Thoracic aorta (tissue), 2 donors: ENCODE measurements at places on chromosomes 4 and X.
A peak's percentile ranks its signal among the peaks of the same experiment; 100 is the strongest.

- no peaks in the 10 kb centered on the region for H3K4me1 ChIP-seq
- no peak for DNase-seq
- H3K27me3 ChIP-seq: no peaks in the 10 kb centered on the region
- no peak overlapping the region for H3K27ac ChIP-seq
These were observed 41.5 kb downstream of the TNIP3 start for GRCh38 chr4:121122661-121123060.

GRCh38 chrX:85114776-85115175 is 111.1 kb downstream of the APOOL start:
- H3K36me3 ChIP-seq: no peaks in the 10 kb centered on the region
- no peaks in the 10 kb centered on the region for H3K27me3 ChIP-seq
- DNase-seq: no peak
- no peaks in the 10 kb centered on the region for H3K4me1 ChIP-seq
- no peak overlapping the region for H3K27ac ChIP-seq
- no peak overlapping the region for H3K4me3 ChIP-seq

GRCh38 chr4:15233626-15234025 is 194.2 kb upstream of the C1QTNF7 start:
- no peak for DNase-seq
- H3K4me1 ChIP-seq: peaks cover 40% of the 10 kb centered on the region
- H3K27ac ChIP-seq: peak overlapping the region; percentile 75
- H3K4me3 ChIP-seq: peak overlapping the region; percentile 60
- H3K27me3 ChIP-seq: no peaks in the 10 kb centered on the region

- H3K27me3 ChIP-seq: no peaks in the 10 kb centered on the region
- no peak for DNase-seq
- no peaks in the 10 kb centered on the region for H3K36me3 ChIP-seq
- H3K4me3 ChIP-seq: peak overlapping the region; percentile 26
- H3K4me1 ChIP-seq: peaks cover 95% of the 10 kb centered on the region
- peak overlapping the region; percentile 84 for H3K27ac ChIP-seq
These were observed 80.2 kb downstream of the SYNPO2 start for GRCh38 chr4:118968813-118969212.

DNA sequence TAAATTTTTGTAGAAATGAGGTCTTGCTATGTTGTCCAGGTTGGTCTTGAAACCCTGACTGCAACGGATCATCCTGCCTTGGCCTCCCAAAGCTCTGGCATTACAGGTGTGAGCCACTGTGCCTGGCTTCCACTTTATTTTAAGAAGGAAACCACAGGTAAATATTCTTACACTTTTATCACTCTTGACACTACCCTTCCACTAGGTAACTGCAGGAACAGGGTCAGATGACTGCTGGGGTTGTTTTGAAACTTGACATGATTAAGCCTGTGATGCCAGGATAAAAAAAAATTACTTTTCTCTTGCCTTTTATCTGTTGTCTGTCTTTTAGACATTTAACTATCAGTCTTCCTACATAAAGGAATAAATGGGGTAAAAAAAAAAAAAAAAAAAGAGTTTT is 43.5 kb downstream of the COQ2 start:
- DNase-seq: no peak
- H3K27me3 ChIP-seq: no peaks in the 10 kb centered on the region
- no peaks in the 10 kb centered on the region for H3K36me3 ChIP-seq
- H3K27ac ChIP-seq: no peak overlapping the region
- H3K4me3 ChIP-seq: no peak overlapping the region

- DNase-seq: no peak
- H3K27ac ChIP-seq: no peak overlapping the region
- no peaks in the 10 kb centered on the region for H3K27me3 ChIP-seq
- no peak overlapping the region for H3K4me3 ChIP-seq
- H3K4me1 ChIP-seq: no peaks in the 10 kb centered on the region
These were observed 280.7 kb upstream of the KLHL4 start for GRCh38 chrX:87236830-87237440.

DNA sequence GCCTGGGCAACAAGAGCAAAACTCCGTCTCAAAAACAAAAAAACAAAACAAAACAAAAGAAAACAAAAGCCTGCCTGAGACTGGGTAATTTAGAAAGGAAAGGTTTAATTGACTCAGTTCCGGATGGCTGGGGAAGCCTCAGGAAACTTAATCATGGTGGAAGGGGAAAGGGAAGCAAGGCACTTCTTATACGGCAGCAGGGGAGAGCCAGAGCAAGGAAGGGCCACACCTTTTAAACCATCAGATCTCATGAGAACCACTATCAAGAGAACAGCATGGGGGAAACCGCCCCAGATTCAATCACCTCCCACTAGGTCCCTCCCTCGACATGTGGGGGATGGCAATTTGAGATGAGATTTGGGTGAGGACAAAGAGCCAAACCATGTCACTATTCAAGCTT is 122.2 kb downstream of the UBE2K start:
- H3K27ac ChIP-seq: no peak overlapping the region
- H3K36me3 ChIP-seq: peaks cover 3% of the 10 kb centered on the region
- no peaks in the 10 kb centered on the region for H3K27me3 ChIP-seq
- H3K4me1 ChIP-seq: no peaks in the 10 kb centered on the region
- no peak for DNase-seq

DNA sequence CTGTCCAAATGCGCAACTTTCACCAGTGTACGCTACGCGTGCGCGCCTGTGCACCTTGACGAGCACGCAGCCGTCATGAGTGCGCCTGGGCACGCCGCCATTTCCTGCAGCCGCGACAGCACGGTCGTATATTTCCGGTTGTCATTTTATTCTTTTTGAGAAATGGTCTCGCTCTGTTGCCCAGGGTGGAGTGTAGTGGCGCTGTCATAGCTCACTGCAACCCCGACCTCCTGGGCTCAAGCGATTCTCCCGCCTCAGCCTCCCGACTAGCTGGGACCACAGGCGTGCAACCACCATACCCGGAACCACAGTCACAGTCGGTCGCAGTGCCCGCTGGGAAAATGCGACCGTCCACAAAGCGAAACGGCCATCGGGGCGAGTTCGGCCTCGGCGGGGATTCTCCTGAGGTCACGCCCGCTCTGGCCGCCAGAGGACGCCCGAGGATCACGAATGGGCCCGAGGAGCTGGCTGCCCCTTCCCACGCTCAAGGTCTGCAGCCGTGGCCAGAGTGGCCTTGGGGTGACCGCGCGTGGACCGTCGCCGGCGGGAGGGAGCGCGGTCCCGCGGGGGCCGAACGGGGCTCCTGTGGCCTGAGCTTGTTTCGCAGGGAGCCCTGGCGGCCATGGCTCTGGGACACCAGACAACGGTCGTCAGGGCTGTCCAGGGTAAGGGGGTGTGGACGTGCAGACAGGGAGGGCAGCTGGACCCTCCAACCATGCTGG is 23.7 kb upstream of the PNMA3 start:
- H3K4me1 ChIP-seq: no peaks in the 10 kb centered on the region
- no peaks in the 10 kb centered on the region for H3K27me3 ChIP-seq
- no peak overlapping the region for H3K27ac ChIP-seq
- H3K4me3 ChIP-seq: peak overlapping the region; percentile 70
- no peak for DNase-seq
- no peaks in the 10 kb centered on the region for H3K36me3 ChIP-seq

- H3K4me1 ChIP-seq: no peaks in the 10 kb centered on the region
- no peaks in the 10 kb centered on the region for H3K36me3 ChIP-seq
- no peaks in the 10 kb centered on the region for H3K27me3 ChIP-seq
- DNase-seq: no peak
These were observed 541.5 kb downstream of the PCDH7 start for GRCh38 chr4:31261632-31262031.

DNA sequence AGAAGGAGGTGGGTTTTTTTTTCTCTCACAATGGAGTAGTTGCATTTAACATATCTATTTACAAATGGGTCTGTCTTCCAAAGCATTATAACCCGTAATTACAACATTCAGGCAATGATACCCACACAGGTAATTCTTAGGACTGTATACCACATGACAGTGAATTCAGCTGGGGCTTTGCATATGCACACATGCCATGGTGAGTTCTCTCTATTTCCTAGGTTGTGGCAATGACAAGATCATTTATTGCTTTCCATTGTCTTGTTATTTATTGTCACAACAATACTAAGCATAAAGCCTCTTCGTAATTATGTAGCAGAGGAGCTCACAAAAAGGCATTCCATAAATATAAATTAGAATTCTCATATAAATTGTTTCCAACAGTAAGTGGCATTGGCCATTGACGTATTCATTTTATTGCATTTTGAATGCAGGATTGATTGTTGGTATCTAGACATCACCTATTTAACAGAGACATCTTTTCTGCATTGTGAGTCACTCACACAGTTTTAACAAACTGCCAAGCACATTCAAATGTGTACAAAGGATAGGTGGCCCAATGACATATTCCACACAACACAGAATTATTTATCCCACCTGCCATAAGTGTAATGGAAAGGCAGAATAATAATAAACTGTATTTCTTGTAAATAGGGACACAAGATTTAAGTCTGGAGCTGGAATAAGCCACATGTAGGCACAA is 390.7 kb upstream of the GALNT7 start:
- DNase-seq: no peak
- H3K27ac ChIP-seq: no peak overlapping the region

GRCh38 chr4:140252742-140253555 is 99.0 kb upstream of the MAML3 start:
- no peaks in the 10 kb centered on the region for H3K36me3 ChIP-seq
- DNase-seq: no peak
- peaks cover 9% of the 10 kb centered on the region for H3K4me1 ChIP-seq
- H3K27me3 ChIP-seq: no peaks in the 10 kb centered on the region
- peak overlapping the region; percentile 71 for H3K27ac ChIP-seq

GRCh38 chrX:27995611-27996010 is 14.4 kb upstream of the DCAF8L1 start:
- H3K27me3 ChIP-seq: no peaks in the 10 kb centered on the region
- no peak for DNase-seq

- DNase-seq: no peak
- H3K27me3 ChIP-seq: no peaks in the 10 kb centered on the region
- peaks cover 30% of the 10 kb centered on the region for H3K36me3 ChIP-seq
- no peak overlapping the region for H3K4me3 ChIP-seq
These were observed 35.1 kb downstream of the KLF3 start for GRCh38 chr4:38699112-38699511.

- no peak for DNase-seq
- H3K27me3 ChIP-seq: no peaks in the 10 kb centered on the region
- peaks cover 15% of the 10 kb centered on the region for H3K4me1 ChIP-seq
- H3K36me3 ChIP-seq: no peaks in the 10 kb centered on the region
These were observed 57.3 kb downstream of the APBB2 start for GRCh38 chr4:41157009-41157408.

GRCh38 chrX:96394598-96394997 is 290.0 kb upstream of the DIAPH2 start:
- H3K27me3 ChIP-seq: no peaks in the 10 kb centered on the region
- H3K36me3 ChIP-seq: no peaks in the 10 kb centered on the region
- H3K27ac ChIP-seq: no peak overlapping the region
- no peaks in the 10 kb centered on the region for H3K4me1 ChIP-seq
- no peak overlapping the region for H3K4me3 ChIP-seq
- DNase-seq: no peak

GRCh38 chr4:25870081-25870480 is 7.3 kb upstream of the SEL1L3 start:
- no peaks in the 10 kb centered on the region for H3K27me3 ChIP-seq
- no peak overlapping the region for H3K27ac ChIP-seq
- no peaks in the 10 kb centered on the region for H3K4me1 ChIP-seq
- H3K36me3 ChIP-seq: no peaks in the 10 kb centered on the region
- H3K4me3 ChIP-seq: no peak overlapping the region

DNA sequence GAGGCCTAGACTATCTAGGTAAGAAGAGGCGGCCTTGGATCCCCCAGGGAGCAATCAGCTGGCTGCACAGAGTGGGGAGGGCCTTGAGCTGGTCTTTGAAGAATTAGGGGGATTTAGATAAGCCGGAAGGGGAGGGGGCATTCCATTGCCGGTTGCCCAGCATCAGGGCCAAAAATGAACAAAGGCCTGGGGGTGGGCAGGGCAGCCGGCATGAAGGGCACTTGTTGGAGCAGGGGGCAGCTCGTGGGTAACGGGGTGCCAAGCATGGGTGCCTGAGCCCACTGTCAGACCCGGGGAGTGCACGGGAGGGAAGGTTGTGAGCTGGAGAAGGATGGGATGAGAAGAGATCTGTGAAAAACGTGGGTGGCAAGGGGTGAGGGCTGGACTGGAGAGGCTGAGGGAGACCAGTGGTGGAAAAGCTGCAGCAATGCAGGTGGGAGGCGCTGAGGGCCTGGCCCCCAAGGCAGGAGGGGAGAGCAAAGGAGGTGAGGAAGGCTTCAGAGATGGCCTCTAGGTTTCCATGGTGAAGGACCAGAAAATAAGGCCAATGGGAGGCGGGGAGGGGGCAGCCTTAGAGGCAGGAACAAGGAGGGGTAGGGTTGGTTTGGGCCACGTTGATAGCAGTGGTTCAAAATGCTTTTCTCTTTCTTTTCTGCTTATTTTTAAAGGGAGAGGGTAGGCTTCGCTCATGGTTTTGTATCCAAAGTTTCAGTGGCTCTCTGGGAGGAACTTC is 8.6 kb downstream of the KLF3 start:
- H3K27me3 ChIP-seq: no peaks in the 10 kb centered on the region
- peaks cover 82% of the 10 kb centered on the region for H3K4me1 ChIP-seq
- peak overlapping the region; percentile 34 for H3K4me3 ChIP-seq
- H3K36me3 ChIP-seq: no peaks in the 10 kb centered on the region
- no peak for DNase-seq

GRCh38 chr4:107153228-107153627 is 117.1 kb upstream of the DKK2 start:
- no peaks in the 10 kb centered on the region for H3K27me3 ChIP-seq
- H3K4me3 ChIP-seq: no peak overlapping the region
- DNase-seq: no peak
- no peaks in the 10 kb centered on the region for H3K4me1 ChIP-seq

GRCh38 chr4:159266981-159267868 is 164.3 kb downstream of the RAPGEF2 start:
- peak overlapping the region; percentile 54 for H3K4me3 ChIP-seq
- H3K36me3 ChIP-seq: no peaks in the 10 kb centered on the region
- no peaks in the 10 kb centered on the region for H3K27me3 ChIP-seq
- peaks cover 14% of the 10 kb centered on the region for H3K4me1 ChIP-seq
- no peak for DNase-seq
- peak overlapping the region; percentile 51 for H3K27ac ChIP-seq

- H3K4me1 ChIP-seq: peaks cover 12% of the 10 kb centered on the region
- H3K36me3 ChIP-seq: no peaks in the 10 kb centered on the region
- no peak for DNase-seq
- no peak overlapping the region for H3K27ac ChIP-seq
- no peak overlapping the region for H3K4me3 ChIP-seq
These were observed 4.7 kb upstream of the GSX2 start for GRCh38 chr4:54095110-54095825.

GRCh38 chr4:53234111-53234510 is 131.8 kb downstream of the SCFD2 start:
- no peak overlapping the region for H3K27ac ChIP-seq
- peaks cover 13% of the 10 kb centered on the region for H3K4me1 ChIP-seq
- H3K27me3 ChIP-seq: no peaks in the 10 kb centered on the region
- H3K4me3 ChIP-seq: no peak overlapping the region
- no peak for DNase-seq

DNA sequence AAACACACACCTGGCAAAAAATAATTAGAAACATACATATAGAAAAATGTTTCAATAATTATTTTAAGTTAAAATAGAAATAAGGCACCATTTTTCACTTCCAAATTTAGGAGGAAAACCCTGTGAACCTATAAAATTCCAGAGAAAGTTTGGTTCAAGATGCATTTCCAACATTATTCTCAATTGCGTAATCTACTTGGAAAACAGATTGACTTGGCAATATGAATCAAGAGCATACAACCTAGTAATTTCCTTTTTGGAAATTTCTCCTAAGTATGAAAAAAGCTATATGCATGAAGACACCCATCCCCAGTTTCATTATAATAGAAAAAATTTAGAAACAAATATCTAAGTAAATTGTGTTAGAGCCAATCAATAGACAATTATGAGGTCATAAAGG is 242.9 kb downstream of the IQCM start:
- DNase-seq: no peak
- no peaks in the 10 kb centered on the region for H3K36me3 ChIP-seq
- H3K27me3 ChIP-seq: no peaks in the 10 kb centered on the region
- H3K27ac ChIP-seq: no peak overlapping the region
- no peak overlapping the region for H3K4me3 ChIP-seq
- no peaks in the 10 kb centered on the region for H3K4me1 ChIP-seq
